ENCODE measurements at places on chromosomes 11 and 22.

GRCh38 chr11:17197431-17197898 lies 10.3 kb downstream of the PIK3C2A start:
- no peak for DNase-seq

GRCh38 chr11:64789331-64790204 lies 11.2 kb upstream of the SF1 start:
- DNase-seq, result no peak

GRCh38 chr22:38706901-38707195 lies 1.1 kb downstream of the GTPBP1 start:
- DNase-seq, result no peak

DNA sequence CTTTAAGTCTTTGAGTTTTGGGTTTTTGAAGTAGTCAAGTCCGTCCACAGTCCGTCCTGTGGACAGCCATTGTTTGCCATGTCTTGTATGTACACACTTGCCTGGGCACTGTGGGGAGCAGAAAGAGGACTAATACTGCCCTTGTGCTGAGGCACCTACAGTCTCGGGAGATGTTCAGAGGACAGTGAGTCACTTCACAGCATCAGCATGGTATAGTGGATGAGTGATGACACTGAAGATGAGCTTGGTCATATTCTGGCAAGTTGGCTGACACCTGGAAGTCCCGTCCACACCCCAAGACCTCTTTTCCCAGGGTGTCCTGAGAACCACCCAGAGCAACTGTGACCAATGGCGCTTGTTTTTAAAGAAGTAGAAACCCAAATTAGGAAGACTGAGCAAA lies 29.2 kb downstream of the NF2 start:
- no peak for DNase-seq

DNA sequence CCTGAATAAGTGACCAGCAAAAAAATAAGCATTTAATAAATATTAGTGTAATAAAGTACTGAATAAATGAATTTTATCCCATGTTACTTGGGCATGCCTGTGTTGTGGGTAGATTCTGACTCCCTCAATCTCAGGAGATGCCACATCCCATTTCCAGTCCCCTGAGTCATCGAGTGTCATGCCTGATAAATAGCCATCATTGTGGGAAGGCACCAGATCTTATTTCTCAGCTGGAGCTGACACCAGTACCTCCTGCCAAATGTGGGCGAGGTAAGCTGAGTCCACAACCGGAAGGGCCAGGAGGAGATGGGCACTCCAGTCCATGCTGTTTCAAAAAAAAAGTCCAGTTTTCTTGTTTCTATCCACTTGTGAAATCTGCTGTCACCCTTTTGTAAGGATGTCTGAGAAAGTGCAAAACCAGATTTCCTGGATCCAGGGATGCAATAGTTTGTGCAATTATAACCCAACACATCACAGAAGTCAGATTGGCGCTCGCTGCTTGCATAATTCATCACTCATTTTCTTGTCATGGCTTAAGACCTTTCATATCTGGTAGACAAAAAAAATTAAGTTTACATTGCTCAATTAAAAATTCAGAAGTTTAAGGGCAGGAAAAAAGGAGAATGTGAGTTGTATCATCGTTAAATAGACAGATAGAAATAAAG lies 311.6 kb downstream of the MIAT start:
- DNase-seq, result no peak

DNA sequence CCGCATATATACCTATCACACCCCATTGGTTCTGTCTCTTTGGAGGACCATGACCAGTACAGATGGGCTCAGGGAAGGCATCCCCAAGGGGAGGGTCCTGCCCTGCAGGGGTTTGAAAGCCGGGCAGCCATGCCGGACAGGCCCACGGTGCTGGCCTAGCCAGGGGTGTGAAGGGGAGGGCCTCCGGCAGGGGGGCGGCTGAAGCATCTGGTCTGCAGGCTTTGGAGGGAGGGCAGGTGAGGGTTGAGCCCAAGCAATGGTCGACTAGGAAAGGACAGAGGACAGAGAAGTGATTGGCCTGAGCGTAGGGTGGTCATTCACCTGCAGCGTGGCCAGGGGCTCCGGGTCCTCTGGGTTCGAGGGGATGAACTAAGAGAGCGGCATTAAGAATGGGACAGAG lies 11.2 kb upstream of the CTSD start:
- DNase-seq, result no peak

DNA sequence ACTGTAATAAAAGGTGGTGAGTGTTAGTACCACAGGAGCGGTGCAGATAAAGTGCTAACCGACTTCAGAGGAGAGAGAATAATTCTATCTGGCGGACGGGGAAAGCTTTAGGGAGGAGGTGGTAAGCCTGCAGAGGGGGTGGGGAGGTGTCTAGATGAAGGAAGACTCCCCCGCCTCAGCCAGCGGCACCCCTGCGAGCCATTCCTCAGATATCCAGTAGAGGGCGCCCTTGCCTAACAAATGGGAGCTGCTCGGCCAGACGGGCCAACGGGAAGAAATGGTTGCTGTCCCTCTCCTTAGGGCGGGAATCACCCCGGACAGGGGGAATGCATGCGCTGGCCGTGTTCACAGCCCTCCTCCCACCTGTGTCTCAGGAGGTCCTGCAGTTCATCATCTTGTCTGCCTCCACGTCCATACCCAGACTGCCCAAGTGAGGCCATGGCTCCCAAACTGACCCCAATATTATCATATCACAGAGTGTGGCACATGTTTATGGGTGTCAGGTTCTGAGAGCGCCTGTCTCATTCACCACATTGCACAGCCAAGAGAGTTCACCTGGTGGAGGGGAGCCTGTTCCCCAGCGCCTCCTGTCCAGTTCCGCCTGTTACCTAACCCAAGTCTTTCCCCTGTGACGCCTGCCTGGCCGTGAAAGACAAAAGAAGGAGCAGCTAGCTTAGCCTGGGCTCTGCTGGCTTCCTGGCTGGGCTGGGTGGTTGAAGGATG lies 85.5 kb downstream of the ST3GAL4 start:
- DNase-seq, result peak; percentile 96

GRCh38 chr11:85922367-85922766 lies 67.2 kb downstream of the CCDC83 start:
- no peak for DNase-seq

- no peak for DNase-seq
These were observed 473.7 kb downstream of the JRKL start for GRCh38 chr11:96863520-96863919.

- DNase-seq, result no peak
These were observed 27.8 kb downstream of the LIMK2 start for GRCh38 chr22:31239771-31240370.

- no peak for DNase-seq
These were observed 40.9 kb downstream of the NAV2 start for GRCh38 chr11:19753451-19754106.

GRCh38 chr11:33044285-33044756 lies 4.9 kb downstream of the TCP11L1 start:
- DNase-seq, result no peak

DNA sequence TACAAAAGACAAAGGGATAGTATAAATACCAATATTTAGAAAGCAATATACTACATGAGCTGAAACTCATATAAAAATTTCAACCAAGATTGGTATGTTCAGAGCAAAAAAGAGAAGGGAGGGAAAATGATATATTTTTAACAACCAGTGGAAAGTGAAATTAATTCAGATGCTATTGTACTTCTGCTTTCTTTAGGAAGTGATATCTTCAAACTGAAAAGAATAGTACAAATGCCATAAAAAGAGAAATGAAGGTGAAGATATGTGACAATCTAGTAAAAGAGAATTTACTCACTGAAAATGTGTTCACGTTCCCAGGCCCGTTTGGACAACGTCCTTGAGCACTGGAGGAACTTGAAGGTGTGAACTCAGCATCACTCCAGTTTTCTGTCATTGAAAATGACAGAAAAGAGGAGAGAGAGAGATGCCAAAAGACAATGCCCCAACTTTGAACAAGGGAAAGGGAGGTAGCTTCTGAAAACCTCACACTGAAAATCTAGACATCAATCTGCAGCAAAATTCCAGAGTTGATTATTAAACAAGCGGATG lies 47.5 kb downstream of the SC5D start:
- DNase-seq, result no peak

DNA sequence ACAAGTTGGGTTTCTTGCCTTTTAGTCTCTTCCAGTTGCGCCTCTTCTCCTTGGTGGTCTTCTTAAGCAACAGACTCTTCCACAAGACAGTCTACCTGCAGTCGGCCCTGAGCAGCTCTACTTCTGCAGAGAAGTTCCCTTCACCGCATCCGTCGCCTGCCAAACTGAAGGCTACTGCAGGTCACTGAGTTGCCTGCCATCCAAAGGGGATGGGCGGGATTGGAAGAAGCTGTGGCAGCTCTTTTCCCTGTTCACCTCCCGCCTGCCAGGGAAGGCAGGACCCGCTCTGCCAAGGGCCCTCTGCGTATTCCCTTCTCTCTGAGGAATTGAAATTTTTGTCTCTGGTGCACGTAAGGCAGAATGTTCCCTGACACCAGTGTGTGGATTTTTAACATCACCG lies 9.2 kb upstream of the STT3A start:
- DNase-seq, result no peak

DNA sequence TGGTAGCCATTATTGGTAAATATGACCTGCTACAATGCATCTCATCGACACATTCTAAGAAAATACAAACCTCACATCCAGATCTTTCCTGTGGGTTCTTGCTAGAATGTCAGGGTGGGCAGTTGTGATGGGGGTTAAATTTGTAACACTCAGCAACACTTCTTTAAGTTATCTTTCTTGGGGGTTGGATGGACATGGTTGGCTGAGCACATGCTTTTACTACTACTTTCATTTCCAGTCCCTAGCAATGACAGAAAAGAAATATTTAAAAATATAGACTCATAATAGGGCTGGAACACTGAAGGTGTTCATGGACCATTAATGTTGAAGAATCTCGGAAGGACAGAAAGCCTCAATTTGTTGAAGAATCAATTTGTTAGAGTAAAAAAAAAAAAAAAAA lies 57.6 kb downstream of the APOL3 start:
- no peak for DNase-seq

GRCh38 chr11:122758974-122759373 lies 79.3 kb upstream of the CRTAM start:
- no peak for DNase-seq

- DNase-seq, result peak; percentile 40
These were observed 80.4 kb downstream of the CD82 start for GRCh38 chr11:44645827-44646226.

GRCh38 chr11:36441610-36442208 lies 68.4 kb downstream of the TRAF6 start:
- no peak for DNase-seq

DNA sequence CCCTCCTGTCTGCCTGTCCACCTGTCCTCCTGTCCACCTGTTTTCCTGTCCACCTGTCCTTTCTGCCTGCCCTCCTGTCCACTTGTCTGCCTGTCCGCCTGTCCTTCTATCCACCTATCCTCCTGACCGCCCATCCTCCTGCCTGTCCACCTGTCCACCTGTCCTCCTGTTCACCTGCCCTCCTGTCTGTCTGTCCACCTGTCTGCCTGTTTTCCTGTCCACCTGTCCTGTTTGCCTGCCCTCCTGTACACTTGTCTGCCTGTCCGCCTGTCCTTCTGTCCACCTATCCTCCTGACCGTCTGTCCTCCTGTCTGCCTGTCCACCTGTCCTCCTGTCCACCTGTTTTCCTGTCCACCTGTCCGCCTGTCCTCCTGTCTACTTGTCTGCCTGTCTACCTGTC lies 682.8 kb downstream of the TBC1D22A start:
- DNase-seq, result no peak

DNA sequence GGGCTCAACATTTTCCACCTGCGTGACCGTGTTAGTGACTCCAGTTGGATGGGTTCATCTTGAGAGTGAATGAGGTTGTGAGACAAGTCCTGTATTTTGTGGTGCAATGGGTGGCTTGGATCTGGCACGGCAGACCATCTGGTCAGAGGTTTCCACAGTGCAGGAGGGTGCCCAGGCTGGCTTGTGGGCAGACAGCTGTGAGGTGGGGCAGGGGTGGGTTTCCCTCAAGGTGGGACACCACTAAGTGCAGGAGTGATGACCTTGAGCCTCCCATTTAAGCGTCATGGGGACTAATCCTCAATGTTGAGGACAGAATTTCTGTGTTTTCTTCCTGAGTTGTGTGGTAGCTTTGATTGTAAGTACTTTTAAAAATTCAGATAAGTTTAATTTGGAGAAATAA lies 220.6 kb downstream of the TBC1D22A start:
- DNase-seq, result no peak

DNA sequence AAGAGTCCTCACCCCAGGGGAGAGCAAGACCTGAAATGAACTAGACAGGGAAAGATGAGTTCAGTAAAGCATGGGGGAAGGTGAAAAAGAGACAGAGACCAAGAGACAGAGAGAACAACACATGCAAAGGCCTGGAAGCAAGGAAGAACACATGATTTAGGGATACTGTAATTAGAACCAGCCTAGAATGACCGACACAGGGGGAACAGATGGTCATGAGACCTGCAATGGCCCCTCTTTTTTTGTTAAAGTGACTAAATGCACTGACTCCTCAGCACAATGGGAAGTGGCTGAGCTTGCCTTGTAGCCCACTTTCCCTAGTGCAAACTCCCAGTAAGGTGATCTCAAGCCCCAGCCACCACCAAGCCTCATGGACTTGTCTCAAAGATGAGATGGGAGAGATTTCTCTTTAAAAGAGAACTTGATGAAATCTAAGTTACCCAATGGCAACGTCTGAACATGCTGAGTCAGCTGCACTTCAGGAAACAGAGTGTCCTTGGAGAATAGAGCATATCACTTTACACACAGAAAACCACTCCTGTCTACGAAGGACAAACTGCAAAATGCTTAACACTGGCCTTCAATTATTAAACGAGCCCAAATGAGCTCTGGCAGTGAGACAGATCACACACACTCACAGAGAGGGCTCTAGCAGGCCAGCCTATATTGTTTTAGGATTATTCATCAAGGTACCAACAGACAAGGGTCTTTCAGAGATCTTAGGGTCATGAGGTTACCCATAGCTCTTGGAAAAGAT lies 91.0 kb downstream of the SERGEF start:
- peak; percentile 78 for DNase-seq

- DNase-seq, result no peak
These were observed 35.3 kb downstream of the IGF2 start for GRCh38 chr11:2103668-2104523.

DNA sequence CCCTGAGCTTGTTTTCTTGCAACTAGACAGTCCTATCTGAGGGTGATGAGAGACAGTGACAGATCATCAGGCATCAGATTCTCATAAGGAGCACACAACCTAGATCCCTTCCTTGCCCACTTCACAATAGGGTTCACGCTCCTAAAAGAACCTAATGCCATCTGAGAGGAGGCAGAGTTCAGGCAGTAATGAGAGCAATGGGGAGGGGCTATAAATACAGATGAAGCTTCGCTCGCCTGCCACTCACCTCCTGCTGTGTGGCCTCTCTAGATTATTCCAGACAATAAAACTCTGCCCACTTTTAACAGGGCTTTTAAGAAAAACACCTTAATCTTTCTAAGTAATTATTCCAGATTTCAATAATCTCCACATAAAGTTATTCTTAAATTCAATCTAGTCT lies 43.9 kb upstream of the PAK1 start:
- DNase-seq, result no peak

DNA sequence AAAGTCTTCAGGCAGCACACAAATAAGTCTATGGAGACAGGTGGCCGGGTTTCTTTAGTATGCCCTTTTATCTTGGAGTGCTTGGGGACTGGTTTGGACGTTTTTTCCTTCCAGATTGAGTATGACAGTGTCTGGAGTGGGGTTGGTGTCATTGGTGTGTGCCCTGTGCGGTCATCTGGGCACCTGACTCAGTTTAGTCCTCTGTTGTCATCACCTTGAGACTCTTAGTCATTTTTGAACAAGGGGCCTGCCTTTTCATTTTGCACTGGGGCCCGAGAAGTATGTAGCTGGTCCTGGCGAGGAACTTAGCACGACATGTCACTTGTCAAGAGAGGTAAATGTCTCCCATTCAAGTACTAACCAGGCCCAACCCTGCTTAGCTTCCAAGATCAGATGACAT lies 27.2 kb upstream of the MYO18B start:
- DNase-seq, result no peak

All from NB4 (cell line).